IMR-90 (cell line): ENCODE measurements at places on chromosomes 1 and 21. TPM values are rescaled to one million over a fixed set of nuclear protein-coding genes. Genes with fewer than 3 reads are reported as not detected.

The KCNA3 gene
- total RNA-seq: under 0.01 TPM in 2 replicates

The HMCN1 gene
- 7.8 and 11.7 TPM in 2 replicates for total RNA-seq

The LAMC2 gene
- total RNA-seq: 2.2 and 2.3 TPM in 2 replicates

The C1orf141 gene
- total RNA-seq: not detected in 2 replicates

The DCDC2B gene
- total RNA-seq: not detected in 2 replicates

The BPNT1 gene
- total RNA-seq: 31.9 and 38.2 TPM in 2 replicates

- DNase-seq: no peak
Measured at GRCh38 chr1:67308136-67308535, 463 bp downstream of the IL12RB2 start.

GRCh38 chr1:41977326-41977725 lies 58.6 kb upstream of the HIVEP3 start:
- no peak for DNase-seq

DNA sequence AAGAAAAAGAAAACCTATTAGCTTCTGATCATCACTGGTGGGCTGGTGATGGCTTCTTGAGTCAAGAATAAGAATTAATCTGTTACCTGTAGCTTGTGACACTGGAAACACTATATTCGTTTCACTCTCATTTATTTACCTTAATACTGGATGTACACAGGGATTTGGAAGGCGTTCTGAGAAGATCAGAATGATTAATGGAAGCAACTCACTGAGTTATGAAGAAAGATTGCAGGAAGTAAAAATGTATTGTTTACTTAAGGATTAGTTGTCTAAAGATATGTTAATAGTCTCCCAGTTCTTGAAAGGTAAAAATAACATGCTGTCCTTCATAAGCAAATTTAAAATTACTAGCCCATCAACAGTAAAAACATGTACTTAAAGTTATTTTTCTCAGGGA lies 644.9 kb upstream of the NCAM2 start:
- no peak for DNase-seq

DNA sequence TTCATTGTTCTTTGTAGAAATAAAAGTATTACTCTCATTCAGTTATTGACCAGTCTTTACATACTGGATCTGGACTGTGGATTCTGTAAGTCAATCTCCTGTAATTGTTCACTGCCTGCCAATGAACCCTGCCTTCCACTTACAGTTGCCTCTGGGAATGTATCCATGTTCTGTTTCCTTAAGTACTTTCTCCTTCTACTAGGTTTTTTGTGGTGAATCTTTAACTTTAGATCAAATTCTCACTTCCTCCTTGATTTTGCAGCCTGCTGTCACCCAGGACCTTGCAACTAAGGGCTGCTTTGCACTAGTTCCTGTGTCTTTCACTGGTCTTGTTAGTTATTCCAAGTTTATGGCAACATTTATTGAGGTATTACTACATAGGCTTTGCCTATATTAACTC lies 28.2 kb upstream of the ANKRD13C start:
- DNase-seq: no peak

GRCh38 chr1:23638786-23639241 lies 52.8 kb upstream of the RPL11 start:
- peak; percentile 13 for DNase-seq
